Forelimb muscle (tissue), 1 donor: ENCODE measurements at places on chromosomes 13 and 19. TPM values are rescaled to one million over a fixed set of nuclear protein-coding genes. Genes with fewer than 3 reads are reported as not detected.

Gene ZNF835
- polyA plus RNA-seq, result 1.9 TPM

Gene CAMSAP3
- polyA plus RNA-seq, result 0.14 TPM

Gene UQCRFS1
- 35.8 TPM for polyA plus RNA-seq

Gene SRRM5
- 0.71 TPM for polyA plus RNA-seq

Gene INAFM1
- 12.4 TPM for polyA plus RNA-seq

Gene KANK3
- 10.3 TPM for polyA plus RNA-seq

Gene GSX1
- not detected for polyA plus RNA-seq

Gene ZNF610
- polyA plus RNA-seq, result 3.3 TPM

Gene FSD1
- polyA plus RNA-seq, result 2.4 TPM

Gene NANOS3
- 2.0 TPM for polyA plus RNA-seq

Gene CEBPA
- 4.4 TPM for polyA plus RNA-seq

Gene RAB3D
- 5.2 TPM for polyA plus RNA-seq

DNA sequence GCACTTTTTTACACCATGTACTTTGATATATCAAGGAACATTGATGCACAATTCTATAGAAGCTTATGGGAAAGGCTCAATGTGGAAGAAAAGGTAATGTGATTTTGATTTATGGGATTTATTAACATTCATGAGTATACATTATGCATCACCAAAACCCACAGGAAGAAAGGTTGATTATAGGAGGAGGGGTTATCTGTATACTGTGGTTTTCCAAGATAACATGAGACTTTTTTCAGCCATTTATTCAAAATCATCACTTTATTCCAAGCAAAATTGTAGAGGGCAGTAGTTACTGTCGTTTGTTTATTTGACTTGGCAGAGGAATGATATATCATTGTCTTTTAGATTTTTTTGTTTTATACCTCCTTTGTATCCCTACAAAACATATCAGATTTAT, 54.9 kb downstream of the WDFY2 start:
- no peak for DNase-seq

DNA sequence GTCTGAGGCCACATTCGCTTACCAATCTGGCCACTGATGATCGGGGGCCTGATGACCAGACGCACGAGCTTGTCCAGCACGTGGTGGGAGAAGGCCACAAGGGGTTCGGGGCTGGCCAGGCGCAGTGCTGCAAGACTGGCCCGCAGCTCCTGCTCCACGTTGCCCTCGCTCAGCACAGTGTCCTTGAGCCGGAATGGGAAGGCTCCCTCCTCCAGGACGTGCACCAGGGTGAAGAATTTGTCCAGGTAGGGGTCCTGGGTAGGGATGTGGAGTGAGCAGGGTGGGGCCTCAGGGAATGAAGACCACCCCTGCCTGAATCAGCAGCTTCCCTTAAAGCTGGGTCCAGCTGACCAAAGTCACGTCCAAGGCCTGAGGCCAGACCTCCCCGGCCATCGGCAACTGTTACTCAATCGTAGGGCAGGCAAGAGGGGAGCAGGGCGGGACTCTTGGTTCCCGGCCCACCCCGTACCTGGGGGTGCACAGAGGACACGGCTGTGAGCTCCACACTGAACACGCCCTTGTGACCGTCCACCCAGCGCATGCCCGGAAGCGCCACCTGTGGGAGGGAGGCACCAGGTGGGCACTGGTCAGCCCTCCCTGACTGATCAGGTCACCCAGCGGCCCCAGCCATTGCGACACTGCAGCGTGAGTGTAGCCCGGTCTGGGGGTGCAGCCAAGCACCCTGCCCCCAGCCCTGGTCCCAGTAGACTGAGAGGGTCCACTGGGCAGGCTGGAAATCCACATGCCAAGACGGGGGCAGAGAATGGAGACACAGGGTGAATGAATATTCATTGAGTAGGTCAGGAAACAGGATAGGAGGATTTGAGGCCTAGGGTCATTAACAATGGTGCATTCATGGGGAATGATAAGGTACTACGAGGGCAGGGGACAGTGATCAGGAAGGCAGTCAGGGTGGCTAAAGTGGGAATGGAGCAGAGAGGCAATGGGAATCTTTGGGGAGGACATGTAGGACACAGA, 2.8 kb upstream of the ANGPTL8 start:
- DNase-seq, result no peak

- no peak for DNase-seq
These were observed 22.3 kb downstream of the CRYL1 start for GRCh38 chr13:20503088-20504083.

DNA sequence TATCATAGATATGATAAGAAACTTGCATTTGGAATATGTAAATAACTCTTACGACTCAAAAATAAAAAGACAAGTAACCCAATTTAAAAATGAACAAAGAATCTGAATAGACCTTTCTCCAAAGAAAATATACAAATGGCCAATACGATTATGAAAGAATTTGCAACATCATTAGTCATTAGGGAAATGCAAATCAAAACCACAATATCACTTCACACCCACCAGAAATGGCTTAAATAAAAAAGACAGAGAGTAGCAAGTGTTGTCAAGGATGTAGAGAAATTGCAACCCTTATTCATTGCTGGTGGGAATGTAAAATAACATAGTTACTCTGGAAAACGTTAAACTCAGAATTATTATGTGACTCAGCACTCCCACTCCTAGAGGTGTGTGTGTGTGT, 226.6 kb upstream of the MAB21L1 start:
- DNase-seq, result no peak

- DNase-seq, result no peak
These were observed 3.1 kb downstream of the BCAT2 start for GRCh38 chr19:48807590-48808308.

GRCh38 chr13:33172400-33172799, 113.2 kb downstream of the STARD13 start:
- no peak for DNase-seq

DNA sequence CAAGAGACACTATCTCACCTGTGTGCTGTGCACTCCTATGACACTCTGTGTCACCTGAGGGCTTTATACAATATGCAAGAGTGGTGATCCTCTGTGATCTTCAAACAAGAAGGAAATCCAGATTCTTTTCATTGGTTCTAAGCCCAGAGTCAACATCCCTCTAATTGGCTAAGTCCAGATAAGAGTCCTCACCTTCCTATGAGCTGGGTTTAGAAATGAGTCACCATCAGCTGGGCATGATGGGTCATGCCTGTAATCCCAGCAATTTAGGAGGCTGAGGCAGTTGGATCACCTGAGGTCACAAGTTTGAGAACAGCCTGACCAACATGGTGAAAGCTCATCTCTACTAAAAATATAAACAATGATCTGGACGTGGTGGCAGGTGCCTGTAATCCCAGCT, 144.4 kb downstream of the ZNF675 start:
- no peak for DNase-seq

- peak; percentile 88 for DNase-seq
These were observed 7.1 kb upstream of the S1PR2 start for GRCh38 chr19:10238172-10238783.

GRCh38 chr19:19151418-19151817, 13.1 kb upstream of the TMEM161A start:
- DNase-seq, result no peak

DNA sequence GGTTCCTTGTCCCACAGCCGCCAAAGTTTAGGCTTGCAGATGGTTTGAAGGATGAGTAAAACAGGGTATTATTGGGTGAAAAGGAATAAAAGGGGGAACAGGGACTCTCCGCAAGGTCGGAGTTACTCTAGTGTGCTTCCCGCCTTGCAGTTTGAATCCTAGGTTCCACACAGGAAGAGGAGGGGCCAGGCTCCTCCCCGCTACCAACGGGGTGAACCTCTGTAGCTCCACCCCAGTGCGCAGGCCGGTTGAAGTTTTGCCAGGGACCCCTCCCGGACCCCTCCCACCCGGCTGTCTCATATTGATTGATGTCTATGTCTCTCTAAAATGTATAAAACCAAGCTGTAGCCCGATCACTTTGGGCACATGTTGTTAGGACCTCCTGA, 11.6 kb upstream of the GTF2F2 start:
- DNase-seq, result no peak

DNA sequence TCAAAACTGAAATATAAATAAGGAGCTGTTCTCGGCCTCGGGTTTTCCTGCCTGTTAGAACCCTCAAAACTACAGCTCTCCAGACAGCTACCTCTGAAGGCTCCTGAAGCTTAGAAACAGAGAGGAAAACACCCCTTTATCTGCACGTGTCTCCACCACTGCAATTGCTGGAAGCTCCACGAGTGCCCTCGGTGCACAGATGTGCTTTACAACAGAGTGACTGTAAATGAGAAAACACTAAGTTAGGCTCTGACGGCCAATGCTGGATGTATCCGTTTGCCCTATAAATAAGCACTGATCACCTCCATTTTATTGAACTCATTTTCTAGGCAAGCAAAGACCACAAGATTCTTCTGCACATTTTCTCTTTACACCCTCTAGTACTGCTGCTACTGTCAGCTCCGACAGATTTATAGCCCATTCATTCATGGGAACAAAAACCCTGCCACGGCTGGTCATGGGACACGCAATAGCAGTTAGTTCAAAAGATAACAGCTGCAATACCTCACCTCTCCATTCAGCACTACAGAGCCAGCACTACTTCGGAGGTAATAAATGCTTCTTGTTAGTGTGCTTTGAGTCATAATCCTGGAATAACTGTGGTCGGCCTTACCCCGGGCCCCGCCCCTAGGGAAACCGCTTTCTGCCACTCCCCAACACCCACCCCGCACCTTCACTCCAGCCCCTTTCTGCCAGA, 241.1 kb upstream of the ZNF507 start:
- DNase-seq, result no peak

DNA sequence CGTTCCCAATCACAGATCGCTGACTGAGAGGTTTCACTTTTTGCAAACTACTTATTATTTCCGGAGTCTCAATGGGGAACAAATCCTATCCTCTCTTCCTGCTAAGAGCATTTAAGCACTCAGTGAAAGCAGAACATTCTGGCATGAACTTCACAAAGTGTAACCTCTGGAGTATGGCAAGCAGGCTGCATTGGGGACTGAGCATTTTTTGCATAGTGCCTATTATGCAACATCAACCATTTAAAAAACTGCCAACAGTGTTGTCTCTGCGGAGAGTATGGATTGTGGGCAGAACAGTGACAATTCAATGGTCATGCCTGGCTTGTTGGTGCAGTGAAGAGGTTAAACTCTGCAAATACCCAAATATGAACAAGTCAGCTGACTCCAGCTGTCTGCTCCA, 484.6 kb downstream of the OLFM4 start:
- no peak for DNase-seq

GRCh38 chr19:2021453-2022140, 6.1 kb upstream of the BTBD2 start:
- DNase-seq, result no peak

GRCh38 chr13:28657784-28658538, 969 bp upstream of the POMP start:
- DNase-seq, result no peak

DNA sequence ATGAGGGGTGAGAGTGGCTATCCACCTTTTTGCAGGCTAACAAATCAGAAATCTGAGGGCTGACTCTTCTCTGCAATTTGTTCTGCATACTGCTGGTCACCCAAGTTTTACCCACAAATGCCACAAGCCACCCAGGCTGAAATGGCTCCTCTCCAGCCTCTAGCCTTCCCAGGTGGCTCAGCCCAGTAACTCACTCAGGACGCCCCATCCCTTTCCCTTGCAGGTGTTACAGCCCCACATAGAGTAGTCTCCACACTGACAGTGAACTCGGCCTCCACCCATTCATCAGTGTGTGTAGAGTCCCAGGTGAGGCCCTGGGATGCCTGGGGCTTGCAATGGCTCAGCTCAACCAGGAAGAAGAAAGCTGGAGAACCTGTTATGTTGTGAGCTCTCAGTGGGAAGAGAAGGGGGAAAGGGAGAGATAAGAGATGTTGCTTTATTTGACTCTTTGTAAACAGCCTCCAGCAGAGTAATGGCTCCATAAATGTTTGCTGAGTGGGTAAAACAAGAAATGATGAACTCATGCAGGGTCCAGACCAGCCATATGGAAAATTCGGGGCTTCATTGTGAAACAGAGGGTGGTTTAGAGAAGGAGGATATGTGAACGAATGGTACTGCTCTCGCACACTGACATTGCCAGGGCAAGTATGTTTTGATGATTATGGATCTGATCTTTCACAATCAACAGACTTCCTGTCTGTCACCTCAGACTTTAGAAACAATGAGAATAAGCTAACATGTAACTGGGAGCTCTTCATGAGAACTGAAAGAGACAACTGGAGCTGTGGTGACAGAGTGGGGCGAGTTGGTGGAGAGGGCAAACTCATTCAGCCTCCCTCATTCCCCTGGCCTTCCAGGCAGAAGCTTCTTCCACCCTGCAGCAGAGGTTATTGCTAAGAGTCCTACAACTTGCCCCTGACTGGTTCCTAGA, 74.2 kb upstream of the RFC3 start:
- DNase-seq, result no peak

- DNase-seq, result no peak
These were observed 150.7 kb downstream of the FOXO1 start for GRCh38 chr13:40515702-40516101.

DNA sequence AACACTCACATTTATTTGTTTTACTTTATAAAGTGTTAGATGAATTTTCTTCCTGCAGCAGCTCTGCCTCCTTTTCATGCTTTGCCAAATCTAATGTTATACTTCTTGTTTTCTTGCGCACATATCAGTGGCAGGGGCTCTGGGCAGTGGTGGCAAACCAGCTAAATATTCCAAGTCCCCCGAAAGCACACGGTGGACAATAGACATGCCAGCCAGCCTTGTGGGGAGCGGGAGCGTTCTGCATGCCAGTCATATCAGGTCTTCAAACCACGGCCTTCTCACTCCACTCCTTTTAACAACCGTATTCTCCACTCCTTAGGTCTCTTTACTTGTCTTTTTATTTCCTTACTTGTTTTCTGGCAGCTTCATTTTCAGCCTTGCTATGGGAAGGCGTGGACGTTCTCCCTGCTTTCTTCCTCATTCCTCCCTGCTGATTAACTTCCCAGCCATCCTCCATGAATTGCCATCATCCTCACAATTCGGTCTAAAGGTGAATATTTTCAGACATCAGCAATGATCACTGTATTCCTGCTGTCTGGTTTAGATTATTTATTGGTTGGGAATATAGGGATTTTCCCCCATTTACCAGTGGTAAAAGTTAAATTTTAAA, 77.1 kb upstream of the WASF3 start:
- DNase-seq, result no peak

DNA sequence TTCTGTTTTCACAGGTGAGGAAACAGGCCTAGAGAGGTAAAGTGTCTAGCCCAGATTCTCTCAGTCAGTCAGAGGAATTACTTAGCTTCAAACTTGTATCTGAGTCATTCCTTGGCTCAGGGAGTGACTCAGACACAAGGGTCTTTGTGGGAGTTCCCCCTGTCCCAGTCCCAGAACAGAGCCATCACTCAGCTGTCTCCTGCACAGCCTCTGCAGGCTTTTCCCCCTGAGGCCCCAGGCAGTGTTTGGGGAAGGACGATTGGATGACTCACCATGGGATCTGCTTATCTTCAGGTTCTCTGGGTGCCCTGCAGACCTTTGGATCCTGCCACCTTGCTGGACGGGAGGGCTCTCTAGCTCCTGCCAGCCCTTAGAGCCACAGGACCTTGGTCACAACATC, 13.2 kb downstream of the ZNF793 start:
- no peak for DNase-seq

- DNase-seq, result no peak
These were observed 13.6 kb downstream of the CSNK1A1L start for GRCh38 chr13:37091835-37092234.

GRCh38 chr19:55494172-55494761, 6.0 kb downstream of the SSC5D start:
- DNase-seq, result no peak

GRCh38 chr19:47573071-47574026, at the start of gene ZNF541:
TSS of gene ZNF541 (minus strand) at chr19:47573148. CDS start at chr19:47555856, 17,292 bp downstream.
- peak; percentile 25 for DNase-seq

- DNase-seq, result no peak
These were observed 4.7 kb downstream of the VRK3 start for GRCh38 chr19:50020481-50020880.

- no peak for DNase-seq
These were observed 10.6 kb downstream of the TRIP10 start for GRCh38 chr19:6750062-6750461.
